ENCODE measurements at places on chromosomes 12 and 14.

GRCh38 chr12:103561174-103561573 is 25.9 kb upstream of the STAB2 start:
- peak; percentile 31 for DNase-seq

- no peak for DNase-seq
Observed at GRCh38 chr12:109627633-109628032, 54.0 kb downstream of the MVK start.

DNA sequence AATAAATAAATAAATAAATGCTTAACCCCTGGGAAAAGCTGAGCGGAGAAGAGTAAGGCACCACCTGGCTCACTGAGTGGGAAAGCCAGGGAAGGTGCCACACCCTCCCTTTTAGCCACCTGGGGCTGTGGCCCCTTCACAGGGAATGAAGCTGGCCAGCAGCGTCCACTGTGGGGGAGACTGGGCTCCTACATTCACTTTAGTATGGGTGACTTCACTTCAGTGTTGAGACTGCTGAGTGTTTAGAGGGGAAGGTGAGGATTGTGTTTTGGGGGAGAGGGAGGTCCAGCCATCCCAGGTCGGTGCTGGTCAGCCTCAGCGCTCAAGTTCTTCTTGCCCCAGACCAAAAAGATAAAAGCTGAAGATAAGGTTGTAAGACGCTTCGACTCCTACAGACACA is 1.6 kb downstream of the NAB2 start:
- DNase-seq: no peak

DNA sequence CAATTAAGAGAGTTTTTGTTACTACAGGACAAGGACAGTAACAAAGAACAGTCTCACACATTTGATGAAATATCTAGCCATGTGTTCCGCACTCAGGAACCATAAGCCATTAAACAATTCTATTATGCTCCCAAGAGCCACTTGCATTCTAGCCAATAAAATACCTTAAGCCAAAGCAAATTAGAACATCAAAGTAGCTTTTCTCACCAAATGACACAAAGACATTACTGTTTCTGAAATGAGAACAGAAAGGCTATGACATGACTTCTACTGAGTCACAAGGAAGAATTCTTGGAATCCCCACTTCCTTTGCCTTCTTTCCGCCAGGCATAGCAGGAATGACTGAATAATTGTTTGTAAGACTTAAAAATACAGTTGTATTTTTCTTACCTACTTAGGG is 445.8 kb downstream of the ATP23 start:
- DNase-seq: peak; percentile 42

- DNase-seq: peak; percentile 90
Observed at GRCh38 chr12:92036771-92037453, 108.7 kb downstream of the BTG1 start.

- no peak for DNase-seq
Observed at GRCh38 chr14:48023881-48024280, 348.5 kb upstream of the MDGA2 start.

- DNase-seq: peak; percentile 38
Observed at GRCh38 chr12:67354322-67354721, 85.2 kb downstream of the CAND1 start.

DNA sequence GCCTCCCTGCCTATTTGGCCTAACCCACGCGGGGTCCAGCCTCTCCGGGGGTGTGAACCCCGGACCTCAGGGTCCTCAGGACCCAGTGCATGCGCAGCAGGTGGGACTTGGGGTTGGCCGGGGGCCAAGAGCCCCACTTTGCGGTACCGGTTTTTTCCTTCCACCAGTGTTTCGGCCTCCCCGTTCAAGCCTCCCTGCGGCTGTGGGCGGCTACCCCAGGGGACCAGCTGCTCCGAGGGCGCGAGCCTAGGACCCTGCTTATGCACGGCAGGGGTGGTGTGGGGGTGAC is 327.3 kb downstream of the ALG10 start:
- no peak for DNase-seq

- peak; percentile 5 for DNase-seq
Observed at GRCh38 chr12:59861635-59862034, 265.8 kb downstream of the SLC16A7 start.

DNA sequence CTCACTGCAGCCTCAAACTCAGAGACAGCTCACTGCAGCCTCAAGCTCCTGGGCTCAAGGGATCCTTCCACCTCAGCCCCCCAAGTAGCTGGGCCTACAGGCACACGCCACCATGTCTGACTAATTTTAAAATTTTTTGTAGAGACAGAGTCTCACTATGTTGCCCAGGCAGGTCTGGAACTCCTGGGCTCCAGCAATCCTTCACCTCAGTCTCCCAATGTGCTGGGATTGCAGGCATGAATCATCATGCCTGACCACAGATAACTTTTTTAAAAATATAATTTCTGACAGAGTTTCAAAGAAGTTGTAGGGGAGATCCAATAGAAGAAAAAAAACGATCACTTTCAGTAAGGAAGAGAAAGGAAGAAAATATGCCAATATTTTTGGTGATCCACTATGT is 189.7 kb upstream of the CDKN3 start:
- peak; percentile 58 for DNase-seq

DNA sequence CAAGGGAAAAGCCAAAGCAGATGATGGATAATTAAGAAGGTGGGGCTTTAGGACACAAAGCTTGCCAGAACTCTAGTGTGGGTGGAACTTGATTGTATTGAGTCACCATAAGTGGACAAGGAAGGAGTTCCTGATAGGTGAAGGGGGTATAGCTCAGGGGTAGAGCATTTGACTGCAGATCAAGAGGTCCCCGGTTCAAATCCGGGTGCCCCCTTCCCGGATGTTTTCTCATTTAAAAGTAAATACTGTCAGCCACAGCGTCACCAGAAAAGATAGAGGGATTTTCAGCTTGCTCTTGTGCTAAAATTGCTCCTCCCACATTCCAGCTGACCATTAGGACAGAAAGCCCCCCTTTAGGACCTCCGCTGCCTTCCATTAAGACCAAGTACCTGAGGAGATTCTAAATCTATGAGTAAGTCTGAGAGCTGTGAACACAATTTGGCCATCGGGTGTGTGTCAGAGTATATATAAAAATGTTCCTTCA is 36.6 kb downstream of the DCAF4 start:
- peak; percentile 79 for DNase-seq

DNA sequence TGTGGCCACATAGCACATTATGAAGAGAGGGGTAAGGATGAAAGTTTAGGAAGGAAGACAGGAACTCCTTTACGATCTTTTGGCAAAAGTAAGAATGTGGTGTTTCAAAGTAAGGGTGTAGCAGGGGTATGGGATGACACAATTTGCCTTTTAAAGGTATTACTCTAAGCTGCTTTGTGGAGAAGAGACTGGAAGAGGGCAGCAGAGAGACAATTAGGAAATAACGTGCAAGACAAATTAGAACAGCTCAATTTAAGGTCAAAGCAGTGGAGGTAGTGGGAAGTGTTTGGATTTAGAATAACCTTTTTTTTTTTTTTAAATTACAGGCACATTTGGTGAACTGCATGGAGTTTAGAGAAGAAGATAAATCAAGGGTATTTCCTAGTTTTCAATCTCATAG is 342.6 kb downstream of the NOVA1 start:
- DNase-seq: peak; percentile 52

- DNase-seq: no peak
Observed at GRCh38 chr14:36279306-36280190, 40.9 kb downstream of the MBIP start.

GRCh38 chr12:19194963-19195362 is 65.4 kb downstream of the PLEKHA5 start:
- DNase-seq: no peak

DNA sequence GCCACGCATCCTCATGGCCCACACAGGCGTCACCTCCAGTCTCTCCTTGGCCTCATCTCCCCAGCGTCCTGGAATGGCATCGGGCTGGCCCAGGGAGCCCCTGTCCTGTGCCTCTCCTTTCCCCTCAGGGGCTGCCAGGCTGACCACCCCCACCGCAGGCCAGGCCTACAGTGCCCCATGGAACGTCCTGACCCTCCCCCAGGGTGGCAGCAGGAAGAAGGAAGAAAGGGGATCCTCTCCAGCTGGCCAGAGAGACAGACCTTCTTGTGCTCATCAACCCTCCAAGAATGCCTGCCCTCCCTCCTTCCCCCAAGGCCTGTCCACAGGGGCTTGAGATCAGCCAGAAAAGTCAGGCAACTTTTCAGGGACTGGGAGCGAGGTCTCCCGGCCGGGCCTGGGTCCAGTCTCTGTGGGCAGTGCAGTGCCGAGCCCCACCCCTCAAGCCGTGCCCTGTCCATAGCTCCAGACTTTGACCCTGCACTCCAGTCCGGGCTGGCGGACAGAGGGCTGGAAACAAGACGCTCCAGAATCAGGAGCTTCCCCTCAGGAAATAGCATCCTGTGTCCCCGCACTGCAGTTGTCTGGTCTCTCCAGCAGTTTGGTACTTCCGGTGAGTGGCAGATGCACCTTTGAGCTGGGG is at the start of gene DAO:
TSS of gene DAO (plus strand) at position 478 of the 640 bp plus-strand sequence. CDS start 4,915 bp downstream, outside the sequence.
- DNase-seq: no peak

GRCh38 chr14:103016071-103016470 is 41.3 kb downstream of the CDC42BPB start:
- no peak for DNase-seq

DNA sequence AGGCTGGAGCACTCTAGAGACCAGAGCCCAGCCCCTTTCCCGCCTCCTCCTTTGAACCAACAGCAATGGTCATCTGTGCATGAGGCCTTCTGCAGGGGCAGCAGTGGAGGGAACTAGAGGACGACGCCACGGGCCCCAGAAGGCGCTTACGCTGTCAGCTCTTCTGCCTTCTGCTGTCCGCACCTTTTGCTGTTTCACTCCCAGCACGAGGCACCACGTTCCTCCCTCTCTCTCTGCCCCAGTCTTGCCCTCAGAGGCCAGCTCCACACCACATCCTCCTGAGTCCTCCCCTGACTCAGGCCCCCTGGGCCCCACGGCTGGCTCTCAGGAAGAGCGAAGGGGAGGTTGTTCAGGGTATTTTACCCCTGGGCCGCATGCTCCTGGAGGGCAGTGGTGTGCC is 15.5 kb downstream of the MMAB start:
- peak; percentile 66 for DNase-seq
